ENCODE measurements at places on chromosomes 3 and 15.

- DNase-seq: no peak
These were observed 12.9 kb upstream of the ULK3 start for GRCh38 chr15:74855857-74856256.

DNA sequence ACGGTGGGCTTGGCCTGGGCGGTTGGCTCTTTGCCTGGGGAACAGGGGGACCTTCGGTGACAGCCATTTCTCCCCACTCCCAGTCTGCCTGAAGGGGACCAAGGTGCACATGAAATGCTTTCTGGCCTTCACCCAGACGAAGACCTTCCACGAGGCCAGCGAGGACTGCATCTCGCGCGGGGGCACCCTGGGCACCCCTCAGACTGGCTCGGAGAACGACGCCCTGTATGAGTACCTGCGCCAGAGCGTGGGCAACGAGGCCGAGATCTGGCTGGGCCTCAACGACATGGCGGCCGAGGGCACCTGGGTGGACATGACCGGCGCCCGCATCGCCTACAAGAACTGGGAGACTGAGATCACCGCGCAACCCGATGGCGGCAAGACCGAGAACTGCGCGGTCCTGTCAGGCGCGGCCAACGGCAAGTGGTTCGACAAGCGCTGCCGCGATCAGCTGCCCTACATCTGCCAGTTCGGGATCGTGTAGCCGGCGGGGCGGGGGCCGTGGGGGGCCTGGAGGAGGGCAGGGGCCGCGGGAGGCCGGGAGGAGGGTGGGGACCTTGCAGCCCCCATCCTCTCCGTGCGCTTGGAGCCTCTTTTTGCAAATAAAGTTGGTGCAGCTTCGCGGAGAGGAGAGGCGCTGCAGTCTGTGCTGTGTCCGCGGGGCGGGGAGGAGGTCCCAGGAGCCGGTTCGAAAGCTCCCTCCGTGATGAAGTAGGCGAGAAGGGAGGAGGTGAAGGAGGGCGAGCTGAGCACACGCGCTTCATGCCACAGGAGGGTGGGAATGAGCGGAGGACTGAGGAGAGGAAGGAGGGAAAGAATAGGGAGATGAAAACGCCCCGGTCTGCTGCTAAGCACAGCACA lies 9.6 kb downstream of the CLEC3B start:
- peak; percentile 27 for DNase-seq

DNA sequence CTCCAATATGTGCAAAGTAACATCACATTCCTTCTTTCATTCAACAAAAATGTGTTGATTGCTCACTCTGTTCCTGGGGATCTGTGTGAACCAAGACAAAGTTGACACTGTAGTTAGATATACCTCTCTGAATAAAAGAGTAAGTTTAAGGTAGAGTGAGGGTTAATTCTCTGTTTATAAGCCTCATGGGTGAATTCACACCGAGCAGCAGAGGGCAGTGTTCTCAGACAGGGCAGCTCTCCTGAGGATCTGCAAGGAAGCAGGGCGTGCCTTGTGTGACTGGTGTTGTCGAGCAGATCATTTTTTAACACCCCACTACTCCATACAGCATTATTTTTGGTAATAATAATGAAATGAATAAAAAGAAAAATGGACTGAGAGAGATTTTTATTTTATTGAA lies 34.4 kb downstream of the PAQR9 start:
- DNase-seq: peak; percentile 47

DNA sequence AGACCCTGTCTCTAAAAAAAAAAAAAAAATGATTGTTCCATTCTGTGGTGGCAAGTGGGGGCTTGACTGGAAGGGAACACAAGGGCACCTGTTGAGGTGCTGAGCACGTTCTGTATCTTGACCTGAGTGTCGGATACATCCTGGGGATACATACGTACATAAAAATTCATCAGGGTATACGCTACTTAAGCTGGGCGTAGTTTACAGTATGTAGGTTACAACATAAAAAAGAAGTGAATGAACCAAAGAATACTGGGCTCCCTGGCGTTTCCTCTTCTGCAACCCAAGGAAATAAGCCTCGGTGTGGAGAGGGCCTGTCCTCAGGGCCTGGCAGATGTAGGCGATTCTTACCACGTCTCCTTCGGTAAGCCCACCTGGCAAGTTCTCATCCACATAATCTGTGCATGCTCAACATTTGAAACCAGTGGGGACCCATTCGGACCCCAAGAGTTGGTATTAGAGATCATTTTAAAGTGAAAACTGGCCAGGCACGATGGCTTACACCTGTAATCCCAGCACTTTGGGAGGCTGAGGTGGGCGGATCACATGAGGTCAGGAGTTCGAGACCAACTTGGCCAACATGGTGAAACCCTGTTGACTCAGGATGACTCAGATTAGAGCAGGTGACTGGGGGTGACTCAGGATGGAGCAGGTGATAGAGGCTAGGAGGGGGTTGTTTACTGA lies 5.1 kb upstream of the MUC20 start:
- peak; percentile 34 for DNase-seq

- peak; percentile 71 for DNase-seq
These were observed 72.3 kb downstream of the CORO2B start for GRCh38 chr15:68650901-68651709.
